ENCODE measurements at places on chromosomes 1 and 21.
A peak's percentile ranks its signal among the peaks of the same experiment; 100 is the strongest.

DNA sequence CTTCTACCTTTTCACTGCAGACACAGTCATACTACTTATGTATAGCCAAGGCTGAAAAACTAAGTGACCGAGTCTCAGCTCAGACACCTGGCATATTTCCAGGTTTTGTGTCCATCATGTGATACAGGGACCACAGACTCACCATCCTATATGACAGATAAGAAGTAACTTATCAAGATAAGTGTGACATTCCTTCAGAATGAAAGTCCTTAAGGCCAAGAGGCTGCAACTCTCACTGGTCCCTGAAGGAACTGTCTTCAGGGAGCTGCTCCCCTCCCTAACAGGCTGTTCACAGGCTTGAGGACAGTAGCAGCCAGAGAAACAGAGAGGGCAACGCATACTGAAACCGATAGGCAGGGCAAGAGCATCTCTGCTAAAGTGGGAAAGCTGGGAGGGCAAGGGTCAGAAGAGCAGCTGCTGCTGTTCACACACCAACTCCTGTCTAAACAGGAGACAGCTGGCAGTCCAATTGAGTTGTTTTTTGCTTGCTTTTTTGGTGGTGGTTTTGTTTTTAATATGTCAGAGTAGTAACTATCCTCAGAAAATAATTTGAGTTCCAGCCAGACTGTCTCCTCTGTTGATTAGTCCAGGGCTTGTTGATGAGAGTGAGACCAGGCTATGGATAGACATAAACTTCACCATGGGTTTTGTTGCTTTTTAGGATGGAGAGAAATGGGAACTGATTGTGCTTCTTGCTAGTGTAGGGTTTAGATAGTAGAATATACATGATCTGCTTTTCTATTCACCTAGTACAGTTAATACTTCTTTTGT is 67.7 kb downstream of the MACF1 start:
- DNase-seq, result peak; percentile 25

GRCh38 chr1:218402786-218403120 is 57.6 kb downstream of the TGFB2 start:
- no peak for DNase-seq

- DNase-seq, result no peak
Measured at GRCh38 chr1:25991937-25992688, 5.8 kb downstream of the PAFAH2 start.

DNA sequence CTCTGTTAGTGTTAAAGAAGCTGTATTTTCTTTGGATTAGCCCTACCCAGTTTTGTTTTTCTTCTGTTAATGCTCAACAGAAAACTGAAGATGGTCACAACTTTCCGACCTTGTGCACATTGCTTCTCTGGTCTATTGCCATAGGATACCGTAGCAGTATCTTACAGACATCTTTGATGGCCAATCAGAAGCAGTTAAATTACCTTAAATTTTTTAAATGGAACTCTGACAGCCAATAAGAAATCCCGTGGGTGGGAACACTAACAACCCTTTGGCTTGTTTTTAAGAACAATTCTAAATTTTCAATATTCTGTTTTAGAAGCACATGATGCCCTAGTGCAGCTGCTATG is 17.2 kb downstream of the NFYC start:
- peak; percentile 67 for DNase-seq

- DNase-seq, result no peak
Measured at GRCh38 chr1:43979528-43980254, 681 bp downstream of the B4GALT2 start.

GRCh38 chr1:23825762-23826522 is 713 bp upstream of the HMGCL start:
- no peak for DNase-seq

- DNase-seq, result no peak
Measured at GRCh38 chr21:43994085-43994484, 18.0 kb upstream of the TRAPPC10 start.

- no peak for DNase-seq
Measured at GRCh38 chr1:10173582-10173981, 36.8 kb upstream of the KIF1B start.

GRCh38 chr1:105373681-105374080 is 1624.0 kb downstream of the AMY1C start:
- no peak for DNase-seq

DNA sequence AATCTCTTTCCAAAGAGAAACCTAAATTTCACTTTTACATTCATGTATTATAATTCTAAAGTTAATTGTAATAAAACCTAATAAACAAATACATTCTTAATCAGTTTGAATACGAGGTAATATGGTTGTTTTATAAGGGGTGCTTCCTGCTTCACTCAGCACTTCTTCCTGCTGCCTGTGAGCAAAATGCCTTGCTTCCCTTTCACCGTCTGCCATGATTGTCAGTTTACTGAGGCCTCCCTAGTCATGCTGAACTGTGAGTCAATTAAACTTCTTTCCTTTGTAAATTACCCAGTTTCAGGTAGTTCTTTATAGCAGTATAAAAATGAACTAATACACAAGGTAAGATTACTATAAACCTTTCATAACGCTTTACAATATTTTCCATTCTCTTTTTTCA is 491.1 kb upstream of the LRRC7 start:
- no peak for DNase-seq

DNA sequence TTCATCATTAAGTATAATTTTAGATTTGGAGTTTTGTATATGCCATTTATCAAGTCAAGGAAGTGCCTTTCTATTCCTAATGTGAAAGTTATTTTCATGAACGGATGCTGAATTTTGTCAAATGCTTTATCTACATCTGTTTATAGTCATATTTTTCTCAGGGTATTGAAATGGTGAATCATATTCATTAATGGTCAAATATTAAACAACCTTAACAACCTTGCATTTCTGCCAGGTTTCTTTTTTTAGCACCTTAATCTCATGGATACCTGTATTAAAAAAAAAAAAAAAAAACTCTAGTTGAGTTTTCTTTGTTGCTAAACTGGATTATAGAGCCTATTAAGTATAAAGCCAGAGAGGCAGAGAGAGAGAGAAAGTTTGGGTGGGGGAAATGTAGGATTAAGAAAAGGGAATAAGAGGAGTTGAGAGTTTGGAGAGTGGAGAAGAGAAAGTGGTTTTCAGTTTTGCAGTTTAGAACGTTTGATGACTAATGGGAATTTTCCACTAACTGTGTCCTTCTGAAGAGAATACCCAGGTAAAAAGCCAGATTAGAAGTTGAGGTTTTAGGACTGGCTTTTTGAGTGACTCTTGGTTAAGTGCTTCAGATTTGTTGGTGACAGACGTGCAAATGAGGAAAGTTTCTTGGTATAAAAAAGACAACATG is 305.0 kb downstream of the HLX start:
- DNase-seq, result no peak

- no peak for DNase-seq
Measured at GRCh38 chr21:28636752-28637691, 355.7 kb downstream of the LTN1 start.

DNA sequence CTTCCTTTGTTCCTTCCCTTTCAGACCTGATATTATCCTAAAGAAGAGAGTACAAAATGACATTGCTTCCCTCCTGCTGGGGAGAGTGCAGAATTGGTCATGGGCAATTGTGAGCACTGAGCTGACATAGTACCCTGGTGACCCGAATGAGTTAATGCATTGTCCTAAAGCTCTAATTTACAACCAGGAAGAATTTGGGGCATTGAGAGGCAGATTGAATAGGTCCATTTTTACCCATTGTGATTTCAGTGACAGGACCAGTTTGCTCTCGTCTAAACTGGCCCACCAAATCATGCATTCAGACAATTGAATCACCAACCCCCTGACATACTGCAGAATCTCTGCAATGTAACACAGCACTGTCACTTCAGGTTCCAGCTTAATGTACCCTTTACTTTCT is 497.4 kb downstream of the DPYD start:
- DNase-seq, result no peak

DNA sequence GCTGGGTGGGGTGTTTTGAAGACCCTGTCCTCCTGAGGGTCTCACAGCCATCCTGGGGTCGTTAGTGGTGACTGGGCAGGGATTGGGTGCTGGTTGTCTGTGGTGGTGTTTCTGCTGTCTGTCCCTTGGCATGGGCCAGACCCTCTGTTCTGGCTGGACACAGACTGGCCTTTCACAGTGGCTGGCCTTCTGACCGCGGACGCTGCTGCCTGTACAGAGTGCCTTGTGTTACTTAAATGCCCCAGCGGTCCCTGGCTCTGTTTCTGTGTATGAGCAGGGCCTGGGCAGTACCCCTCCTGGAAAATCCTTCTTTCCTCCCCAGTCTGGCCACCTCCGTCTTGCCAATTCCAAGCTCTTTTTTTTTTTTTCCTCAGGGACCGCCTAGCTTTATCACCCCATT is 50.9 kb downstream of the SH3BGR start:
- no peak for DNase-seq

DNA sequence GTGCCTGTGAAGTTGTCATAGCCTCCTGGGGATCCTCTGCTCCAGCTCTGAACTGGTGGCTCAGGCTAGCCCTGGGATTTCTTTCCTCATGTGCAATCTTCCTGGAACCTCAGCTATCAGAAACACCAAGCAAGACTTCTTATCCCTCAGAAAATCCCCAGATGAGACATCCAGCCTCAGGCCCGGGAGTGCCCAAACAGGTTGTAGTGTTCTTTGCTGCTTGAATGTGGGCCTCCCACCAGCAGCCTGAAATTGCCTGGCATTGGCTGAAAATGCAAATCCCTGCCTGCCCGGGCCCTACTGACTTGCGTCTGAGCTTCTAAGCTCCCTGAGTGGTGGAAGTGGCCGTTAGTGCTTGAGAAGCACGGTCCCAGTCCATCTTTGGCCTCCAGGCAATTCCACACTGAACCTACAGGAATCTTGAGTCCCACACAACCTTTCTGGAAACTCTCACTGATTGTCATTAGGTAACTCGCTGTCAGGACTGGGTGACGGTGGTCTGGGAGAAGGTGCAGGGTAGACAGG is 146.8 kb downstream of the ZBTB18 start:
- no peak for DNase-seq

DNA sequence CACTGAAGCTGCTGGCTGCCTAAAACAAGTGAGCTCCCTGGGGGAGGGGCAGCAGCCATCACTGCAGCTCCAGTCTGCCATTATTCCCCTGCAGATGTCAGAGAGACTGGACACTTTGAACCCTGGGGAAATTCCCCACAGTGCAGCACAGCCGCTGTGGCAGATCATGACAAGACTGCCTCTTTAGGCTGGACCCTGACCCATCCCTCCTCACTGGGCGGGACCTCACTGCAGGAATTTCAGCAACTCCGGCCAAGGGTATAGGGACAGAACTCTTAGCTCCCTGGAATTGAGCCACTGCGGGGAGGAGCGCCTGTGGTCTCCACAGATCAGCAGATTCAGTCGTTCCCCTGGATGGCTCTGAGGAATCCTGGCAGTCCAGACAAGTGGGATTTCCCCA is 964.6 kb downstream of the BRINP3 start:
- DNase-seq, result no peak

- no peak for DNase-seq
Measured at GRCh38 chr1:153805042-153805745, 30.0 kb downstream of the SLC27A3 start.

DNA sequence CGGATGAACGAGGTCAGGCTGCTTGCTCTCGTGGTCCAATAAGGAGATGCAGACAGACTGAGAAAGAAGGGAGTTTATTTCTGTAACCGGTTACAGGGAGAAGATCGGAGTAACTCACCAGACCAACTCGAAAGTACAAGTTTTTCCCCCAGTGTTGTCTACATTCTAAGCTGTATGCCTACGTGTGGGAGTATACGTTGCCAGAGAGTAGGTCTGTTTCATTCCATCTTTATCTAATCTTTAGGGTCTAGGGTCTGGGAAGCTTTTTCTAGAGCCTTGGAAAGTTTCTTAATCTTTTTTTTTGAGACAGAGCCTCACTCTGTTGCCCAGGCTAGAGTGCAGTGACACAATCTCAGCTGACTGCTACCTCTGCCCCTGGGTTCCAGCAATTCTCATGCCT is 4.7 kb upstream of the PADI1 start:
- no peak for DNase-seq

- DNase-seq, result peak; percentile 5
Measured at GRCh38 chr1:119209596-119210295, 69.3 kb upstream of the WARS2 start.

DNA sequence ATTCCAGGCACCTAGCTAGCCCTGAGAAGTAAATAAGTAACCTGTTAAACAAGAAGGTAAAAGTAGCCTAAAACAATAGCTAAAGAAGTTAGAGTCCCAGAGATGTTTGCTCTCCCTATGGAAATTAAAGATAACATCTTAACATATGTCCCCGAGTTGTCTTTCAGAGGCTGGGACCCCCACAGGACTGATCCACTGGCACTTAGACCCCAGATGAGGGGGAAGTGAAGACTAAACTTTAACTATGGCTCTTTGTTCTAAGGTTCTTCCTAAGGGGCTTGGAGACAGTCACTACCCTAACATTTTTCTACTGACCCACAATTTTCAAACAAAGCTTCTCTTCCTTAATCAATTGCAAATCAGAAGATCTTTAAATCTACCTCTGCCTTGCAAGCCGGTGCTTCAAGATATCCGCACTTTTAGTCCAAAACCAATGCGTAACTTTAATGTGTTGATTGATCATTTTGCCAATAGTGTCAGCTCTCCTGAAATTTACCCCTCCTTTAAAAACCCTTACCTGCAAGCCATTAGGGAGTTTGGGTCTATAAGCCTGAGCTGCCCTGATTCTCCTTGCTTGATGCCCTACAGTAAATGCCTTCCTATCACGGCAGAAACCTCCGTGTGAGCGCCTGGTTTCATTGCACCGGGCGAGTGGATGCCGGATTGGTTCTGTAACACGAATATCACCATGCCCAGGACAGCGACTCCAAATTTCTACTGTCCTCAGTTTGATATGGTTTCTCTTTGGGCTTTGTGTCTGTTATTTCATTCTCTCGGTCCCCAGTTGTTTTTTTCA is 404.4 kb downstream of the SIPA1L2 start:
- DNase-seq, result no peak

GRCh38 chr1:45913183-45913683 is 109.8 kb downstream of the MAST2 start:
- no peak for DNase-seq

GRCh38 chr1:162680419-162681121 is 48.3 kb downstream of the DDR2 start:
- DNase-seq, result no peak

GRCh38 chr1:203691447-203691846 is 64.8 kb downstream of the ATP2B4 start:
- no peak for DNase-seq

- no peak for DNase-seq
Measured at GRCh38 chr1:214880956-214881355, 201.6 kb upstream of the KCNK2 start.

DNA sequence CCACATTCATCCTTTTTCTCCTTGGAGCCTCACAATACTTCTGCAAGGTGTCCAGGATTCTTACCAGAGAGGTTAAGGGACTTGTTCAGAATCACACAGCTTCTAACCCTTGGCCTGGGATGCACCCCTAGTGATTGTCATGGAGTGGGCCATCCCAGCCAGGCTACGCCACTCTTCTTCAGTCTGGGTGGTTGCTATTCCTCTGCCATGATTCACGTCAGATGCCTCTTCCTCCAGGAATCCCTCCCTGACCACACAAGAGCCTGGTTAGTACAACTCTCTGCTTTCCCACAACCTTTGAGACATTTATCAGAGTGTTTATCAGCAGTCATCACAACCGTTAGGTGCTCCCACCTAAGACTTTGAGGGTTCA is 121.8 kb downstream of the EPHB2 start:
- no peak for DNase-seq

- no peak for DNase-seq
Measured at GRCh38 chr1:68767941-68768340, 271.1 kb upstream of the DEPDC1 start.

Data from COR-L47 (cell line).